Fibroblast of skin of right quadriceps (primary cell): ENCODE measurements at places on chromosomes 16 and 17.

DNA sequence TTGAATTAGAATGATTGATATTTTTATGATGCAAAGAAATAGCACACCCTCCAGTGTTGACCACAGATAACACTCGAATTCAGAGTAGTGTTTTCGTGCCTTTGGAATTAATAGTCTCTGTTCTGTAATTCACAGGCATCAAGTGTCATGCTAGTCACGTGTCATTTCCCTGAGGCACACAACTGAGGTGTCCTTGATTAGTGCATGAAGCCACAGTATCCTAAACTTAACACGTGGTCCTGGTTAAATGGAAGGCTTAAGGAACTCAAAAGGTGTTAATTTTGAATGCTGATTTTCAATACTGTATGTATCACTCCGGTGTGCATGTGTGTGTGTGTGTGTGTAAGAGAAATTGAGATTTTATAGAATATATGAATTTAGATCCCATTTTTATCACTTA lies 625.6 kb downstream of the TMEM114 start:
- peak; percentile 27 for DNase-seq

DNA sequence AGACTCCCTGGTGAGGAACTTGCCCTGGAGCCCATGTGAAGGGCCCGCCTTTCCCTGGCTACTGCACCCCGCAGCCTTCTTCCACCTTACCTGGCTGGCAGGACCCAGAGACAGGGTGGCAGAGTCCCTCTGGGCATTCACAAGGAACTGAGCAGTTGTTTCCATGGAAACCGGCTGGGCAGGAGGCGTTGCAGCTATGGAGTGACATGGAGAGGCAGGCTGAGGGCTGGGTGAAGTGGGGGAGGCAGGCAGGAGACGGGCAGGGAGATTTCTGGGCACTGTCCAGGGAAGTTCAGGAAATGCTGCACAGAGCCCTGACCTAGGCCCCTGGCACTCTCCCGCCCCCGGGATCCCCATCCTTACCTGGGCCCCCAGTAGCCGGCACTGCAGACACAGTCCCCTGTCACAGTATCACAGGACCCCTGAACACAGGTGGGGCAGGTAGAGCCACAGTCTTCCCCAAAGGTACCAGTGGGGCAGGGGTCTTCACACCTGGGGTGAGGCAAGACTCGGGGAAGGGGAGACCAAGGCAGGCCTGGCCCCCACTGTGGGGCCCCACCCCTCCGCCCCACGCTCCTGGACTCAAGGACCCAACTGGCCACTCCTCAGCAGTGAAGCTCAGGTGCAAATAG lies 5.9 kb downstream of the SCARF1 start:
- DNase-seq = no peak

GRCh38 chr17:49344914-49345313 lies 17.1 kb downstream of the ZNF652 start:
- peak; percentile 40 for DNase-seq

DNA sequence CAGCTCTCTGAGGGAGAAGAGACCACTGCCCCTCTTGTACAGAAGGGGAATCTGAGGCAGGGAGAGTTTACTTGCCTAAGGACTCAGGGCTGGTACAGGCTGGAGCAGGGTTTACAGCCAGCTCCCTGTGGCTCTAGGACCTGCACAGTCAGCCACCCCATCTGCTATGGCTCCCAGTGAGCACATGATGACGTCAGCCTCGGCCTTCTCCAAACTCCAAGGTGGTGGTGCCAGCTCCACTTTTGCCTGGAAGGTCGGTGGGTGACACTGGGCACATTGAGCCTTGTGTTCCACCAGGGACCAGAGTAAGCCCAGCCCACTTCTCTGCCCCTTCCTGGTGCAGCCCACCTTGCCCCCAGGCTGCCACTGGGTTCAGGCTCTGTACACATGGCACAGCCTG lies 202.2 kb downstream of the ENGASE start:
- no peak for DNase-seq

DNA sequence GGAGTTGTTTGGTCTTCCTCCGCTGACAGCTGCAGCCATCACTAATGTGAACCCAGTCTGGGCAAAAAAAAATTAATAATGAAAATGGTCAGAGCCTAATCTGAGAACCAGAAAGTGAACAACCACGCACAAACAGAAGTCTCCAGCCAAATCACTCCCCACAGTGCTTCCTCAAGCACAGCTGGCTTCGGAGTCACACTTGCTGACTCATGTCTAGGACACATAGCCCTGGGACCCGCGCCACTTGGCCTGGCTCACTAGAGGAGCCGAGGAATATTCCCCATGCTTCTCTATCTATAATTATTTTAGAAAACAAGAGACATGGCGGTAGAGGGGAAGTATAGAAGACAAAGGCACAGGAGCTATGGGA lies 109.1 kb downstream of the ZFHX3 start:
- peak; percentile 68 for DNase-seq

GRCh38 chr17:45688353-45688752 lies 95.8 kb upstream of the CRHR1 start:
- no peak for DNase-seq

- no peak for DNase-seq
Measured at GRCh38 chr16:15597822-15598647, 44.9 kb downstream of the MARF1 start.

DNA sequence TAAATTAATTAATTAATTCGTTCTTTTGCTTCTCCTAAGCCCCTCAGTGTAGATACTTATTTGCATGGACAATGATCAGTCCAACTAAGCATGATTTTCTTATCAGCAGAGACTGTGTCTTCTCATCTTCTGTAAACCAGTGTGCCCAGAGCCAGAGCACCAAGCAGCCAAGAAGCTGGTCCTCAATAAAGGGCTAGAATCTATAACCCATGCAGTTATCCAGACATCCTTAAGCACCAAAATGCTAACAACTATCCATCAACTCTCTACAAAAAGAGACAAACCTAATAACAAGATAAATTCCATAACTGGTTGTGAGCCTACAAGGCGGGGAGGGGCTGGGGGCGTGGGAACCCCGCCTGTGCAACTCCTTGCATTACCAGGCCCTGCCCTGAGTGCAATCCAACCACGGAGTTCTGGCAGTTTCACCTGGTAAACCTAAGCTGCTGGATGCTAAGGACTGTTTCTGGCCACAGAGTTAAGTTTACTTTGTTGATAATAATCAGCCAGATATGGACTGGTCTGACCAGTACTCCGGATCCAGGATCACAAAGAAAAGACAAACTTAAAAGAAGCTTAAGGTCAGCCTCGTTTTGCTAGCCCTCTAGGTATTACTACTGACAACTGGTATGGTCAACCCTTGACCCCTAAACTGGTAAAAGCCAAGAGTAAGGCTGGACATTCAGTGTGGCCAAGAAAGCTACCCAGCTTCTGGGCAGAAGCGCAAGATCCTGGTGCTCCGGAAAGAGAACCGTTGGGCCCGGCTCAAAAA lies 51.5 kb downstream of the ZFHX3 start:
- no peak for DNase-seq

GRCh38 chr16:56738221-56738620 lies 8.3 kb downstream of the NUP93 start:
- no peak for DNase-seq
